Stimulated activated CD4-positive, alpha-beta T cell treated with anti-CD3 and anti-CD28 coated beads, Interleukin-15, amount 100 ng/mL, for 1 hour (primary cell): ENCODE measurements at places on chromosomes 1 and 21.

- no peak for DNase-seq
These were observed 15.8 kb upstream of the SLC25A44 start for GRCh38 chr1:156177919-156178654.

DNA sequence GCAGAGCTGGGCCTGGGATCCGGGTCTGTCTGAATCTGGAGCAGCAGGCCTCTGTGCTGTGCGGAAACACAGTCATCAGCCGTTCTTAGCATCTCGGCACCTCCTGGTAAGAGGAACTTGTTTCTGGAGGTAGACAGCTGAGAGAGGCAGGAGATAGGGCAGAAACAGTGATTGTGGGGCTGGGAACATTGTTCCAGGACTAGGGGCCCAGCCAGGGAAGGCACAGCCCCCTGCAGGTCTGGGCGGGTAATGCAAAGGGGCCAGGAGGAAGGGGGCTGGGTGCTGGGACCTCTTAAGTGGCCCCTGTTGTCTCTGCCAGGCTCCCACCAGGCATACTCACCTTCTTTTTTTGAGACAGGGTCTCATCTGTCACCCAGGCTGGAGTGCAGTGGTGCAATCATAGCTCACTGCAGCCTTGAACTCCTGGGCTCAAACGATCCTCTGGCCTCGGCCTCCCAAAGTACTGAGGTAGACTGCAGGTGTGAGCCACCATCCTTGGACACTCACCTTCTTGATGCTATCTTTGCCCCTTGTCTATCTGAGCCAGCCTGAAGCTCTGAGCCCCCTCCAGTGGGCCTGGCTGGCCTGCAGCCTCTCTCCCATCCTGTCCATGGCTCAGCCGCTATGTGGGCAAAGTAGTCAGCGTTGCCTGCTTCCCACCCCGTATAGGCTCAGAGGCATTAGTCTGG, 134.3 kb upstream of the ZBTB40 start:
- DNase-seq, result no peak

DNA sequence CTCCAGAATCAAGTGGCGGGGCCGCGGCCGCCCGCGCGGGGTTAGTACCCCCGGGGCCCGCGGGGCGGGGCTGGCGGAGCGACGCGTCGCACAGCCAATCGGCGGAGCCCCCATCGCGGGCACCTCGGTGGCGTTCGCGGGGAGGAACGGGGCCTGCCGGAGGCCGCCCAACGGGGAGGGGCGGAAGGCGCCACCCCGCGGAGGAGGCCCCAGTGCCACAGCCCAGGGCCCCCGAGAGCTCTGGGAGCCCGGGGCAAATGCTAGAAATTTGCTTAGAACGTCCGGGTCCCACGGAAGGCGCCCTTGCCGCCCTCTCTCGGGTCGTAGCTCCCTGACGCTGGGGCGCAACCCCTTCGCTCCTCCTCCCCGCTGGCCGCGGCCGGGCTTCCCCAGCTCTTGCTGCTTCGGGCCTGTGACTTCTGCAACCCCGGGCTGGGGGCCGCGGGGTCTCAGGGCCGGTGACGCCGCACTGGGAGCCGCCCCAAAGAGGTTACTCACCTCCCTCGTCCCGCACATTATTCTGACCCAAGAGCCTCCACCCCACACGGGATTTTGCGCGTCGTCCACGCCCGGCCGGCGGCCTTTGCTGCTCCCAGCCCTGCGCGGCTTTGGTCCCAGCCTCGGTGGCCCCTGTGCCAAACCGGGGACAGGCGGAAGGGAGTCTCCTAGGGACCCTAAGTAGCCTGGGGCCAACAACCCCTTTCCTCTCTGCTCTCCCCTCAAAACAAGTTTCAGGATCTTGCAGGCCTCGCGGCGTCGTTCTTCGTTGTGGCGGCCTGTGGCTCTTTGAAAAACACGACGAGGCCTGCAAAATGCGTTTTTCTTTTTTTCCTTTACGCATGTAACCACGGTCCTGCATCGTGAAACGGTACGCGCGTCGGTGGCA, at the start of gene RUNX3:
RUNX3 (minus strand) TSS at position 17 of the 886 bp plus-strand sequence. CDS start 408 bp downstream, outside the sequence.
- DNase-seq, result peak; percentile 91

GRCh38 chr1:104132382-104132973, 382.8 kb downstream of the AMY1C start:
- no peak for DNase-seq

DNA sequence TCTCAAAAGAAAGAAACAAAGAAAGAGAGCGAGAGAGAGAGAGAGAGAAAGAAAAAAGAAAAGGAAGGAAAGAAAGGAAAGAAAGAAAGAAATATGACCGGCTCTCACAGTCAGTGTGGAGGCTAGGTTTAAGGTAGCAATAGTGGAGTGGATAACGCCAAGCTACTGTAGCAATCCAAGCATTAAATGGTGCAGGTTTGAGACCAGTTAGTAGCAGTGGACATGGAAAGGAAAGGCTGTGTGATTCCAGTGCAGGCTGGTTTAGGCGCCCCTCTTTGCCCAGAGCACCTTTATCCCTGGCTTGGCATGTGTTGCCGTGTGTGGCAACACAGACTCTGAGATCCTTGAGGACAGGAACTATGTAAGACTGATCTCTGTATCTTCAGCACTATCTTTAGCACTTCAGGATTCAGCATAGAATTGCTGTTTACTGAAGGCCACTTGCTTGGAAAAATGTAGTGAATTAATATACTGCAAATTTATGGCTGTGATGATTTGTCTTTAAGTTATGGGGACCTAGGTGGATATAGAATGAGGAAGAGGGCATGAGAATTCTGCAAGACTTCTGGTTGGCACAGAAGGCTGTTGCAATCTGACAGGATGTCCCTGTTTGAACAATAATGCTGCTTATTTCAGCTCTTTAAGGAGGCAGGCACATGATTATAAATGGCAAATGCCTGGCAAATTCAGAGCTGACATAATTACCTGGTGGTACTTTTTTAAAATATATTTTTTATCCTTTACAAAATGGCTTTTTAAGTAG, 10.8 kb upstream of the OSBPL9 start:
- DNase-seq, result no peak

DNA sequence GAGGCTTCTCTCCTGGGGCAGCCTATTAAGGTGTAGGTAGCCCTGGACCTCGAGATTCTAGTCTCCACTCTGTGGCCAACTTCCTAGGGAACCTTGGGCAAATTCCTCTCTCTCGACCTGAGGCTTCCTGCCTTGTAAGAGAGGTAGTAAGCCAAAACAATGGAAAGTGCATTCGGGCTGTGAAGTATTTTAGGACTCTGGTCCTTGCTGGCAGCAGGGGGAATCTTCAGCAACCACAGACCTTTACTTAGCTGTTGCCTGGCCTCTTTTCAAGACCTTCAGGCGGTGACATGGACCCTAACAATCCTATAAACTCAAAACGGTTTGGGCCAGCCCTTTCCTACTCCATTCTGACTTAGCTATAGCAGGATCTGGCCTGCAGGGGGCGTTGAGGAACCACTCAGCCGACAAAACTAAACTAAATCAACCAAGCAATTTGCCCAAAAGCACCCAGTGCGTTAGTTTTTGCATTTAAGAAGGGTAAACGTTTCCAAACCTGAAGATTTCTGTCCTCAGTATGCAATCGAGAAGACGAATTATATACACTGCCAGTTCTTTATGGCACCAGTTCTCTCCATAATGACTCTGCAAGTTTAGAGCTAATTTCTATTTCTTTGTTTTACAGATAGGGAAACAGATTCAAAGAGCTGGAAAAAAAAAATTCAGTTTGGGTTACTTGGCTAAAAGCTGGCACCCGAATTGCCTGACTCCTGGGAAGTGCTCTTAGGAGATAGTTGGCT, 10.9 kb upstream of the SESN2 start:
- DNase-seq, result peak; percentile 63

DNA sequence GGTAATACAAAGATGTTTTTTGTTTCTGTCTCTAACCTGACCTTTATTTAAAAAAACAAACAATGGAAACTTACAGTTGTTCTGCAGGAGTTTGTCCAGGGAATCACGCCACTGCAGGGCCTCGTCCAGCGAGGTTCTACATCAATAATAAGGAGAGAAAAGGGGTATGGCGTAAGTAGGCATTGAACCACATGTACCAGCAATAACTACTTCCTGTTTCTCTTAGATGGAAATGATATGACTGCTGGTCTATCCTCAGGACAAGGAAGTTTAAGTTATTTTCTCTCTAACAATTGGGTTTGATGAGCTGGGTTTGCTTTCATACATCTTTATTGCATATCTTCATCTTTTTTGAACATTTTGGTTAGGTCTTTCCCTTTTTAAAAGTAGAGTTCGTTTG, 40.9 kb downstream of the RGS5 start:
- DNase-seq, result no peak

DNA sequence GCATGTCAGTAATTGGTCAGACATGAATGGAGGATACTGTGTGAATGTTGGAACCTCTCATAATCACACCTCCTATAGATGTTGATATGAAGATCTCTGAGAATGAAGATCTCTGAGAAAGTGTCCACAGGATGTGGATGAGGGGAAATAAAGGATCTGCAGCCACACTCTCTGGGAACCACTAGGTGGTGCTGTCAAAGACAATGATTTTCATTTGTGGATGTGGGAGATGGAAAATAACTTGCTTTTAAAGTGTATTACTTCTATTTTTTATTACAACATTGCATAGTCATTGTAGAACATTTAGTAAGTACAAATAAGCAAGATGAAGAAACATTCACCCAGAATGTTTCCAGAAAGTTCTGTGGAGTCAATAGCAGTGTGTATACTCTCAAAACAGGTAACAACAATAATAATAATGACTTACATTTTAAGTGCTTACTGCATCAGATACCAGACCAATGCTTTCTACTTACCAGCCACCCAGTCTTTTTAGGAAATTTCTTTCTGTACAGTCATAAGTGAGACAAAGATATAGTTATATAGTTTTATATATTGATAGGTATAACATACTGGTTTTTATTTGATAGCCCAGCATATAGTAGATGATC, 128.2 kb downstream of the ATG4C start:
- DNase-seq, result no peak

DNA sequence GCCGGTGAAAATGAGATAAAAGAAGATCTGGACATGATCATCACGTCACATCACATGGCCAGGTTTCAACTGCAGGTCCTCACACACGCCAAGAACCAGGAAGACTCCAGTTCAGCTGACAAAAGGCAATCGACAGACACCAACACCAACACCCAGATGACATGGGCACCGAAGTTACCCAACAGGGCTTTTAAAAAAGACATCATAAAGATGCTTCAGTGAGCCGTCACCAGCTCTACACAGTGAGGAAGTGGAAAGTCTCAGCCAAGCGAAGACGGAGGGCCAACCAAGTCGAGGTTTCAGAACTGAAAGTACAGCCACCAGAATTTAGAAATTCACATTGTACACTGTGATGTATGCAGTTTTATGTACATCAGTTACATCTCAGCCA, 154.3 kb upstream of the COL6A1 start:
- no peak for DNase-seq

DNA sequence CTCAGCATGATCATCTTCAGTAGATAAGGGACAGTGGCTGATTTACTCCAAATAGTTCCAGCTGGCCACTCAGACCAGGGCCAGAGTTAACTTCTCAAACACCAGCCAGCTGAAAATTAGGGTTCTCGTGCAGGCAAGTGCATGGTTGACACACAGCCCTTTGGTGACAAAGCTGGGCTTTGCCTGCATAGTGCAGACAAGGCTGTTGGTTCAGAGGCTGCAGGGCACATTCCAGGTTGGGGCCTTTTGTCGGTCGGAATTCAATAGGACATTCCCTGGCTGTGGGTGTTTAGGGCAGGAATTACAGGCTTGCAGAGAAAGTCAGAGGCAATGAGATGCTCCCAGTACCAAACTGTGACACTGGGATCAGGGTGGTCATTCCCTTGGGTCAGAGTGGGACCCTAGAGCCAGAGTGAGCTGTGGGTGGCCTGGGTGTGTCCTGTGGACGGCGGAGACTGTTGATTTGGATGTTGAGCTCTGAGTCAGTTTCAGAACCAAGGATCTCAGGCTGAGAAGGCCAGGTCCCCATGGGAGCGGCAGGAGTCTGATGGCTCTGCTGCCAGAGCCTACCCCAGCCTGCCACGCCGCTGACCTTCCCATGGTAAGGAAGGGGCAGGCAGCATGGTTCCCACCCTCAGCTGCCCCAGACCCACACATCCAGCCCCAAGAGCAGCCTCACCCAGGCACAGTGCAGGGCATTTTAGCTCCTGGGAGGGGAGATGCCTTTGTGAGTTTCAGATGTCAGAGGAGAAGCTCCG, 56.2 kb downstream of the STUM start:
- DNase-seq, result no peak

DNA sequence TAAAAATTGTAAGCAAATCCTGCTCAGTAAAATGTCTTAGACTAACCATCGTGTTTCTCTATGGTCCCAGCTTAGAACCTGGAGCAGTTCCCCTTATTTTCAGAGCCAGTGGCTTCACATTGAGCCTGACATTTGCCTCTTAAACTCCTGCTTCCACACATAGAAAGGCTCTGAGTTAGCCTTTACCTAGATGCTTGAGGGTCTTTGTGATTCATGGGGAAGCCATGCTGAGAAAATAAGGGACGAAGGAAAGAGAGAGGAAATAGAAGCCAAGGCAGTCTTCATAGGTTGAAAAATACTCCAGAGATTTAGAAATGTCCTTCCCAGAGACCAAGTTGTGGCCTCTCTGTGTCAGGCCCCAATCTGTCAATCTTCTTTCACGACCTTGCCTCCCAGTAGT, 16.1 kb upstream of the RBBP5 start:
- DNase-seq, result no peak

DNA sequence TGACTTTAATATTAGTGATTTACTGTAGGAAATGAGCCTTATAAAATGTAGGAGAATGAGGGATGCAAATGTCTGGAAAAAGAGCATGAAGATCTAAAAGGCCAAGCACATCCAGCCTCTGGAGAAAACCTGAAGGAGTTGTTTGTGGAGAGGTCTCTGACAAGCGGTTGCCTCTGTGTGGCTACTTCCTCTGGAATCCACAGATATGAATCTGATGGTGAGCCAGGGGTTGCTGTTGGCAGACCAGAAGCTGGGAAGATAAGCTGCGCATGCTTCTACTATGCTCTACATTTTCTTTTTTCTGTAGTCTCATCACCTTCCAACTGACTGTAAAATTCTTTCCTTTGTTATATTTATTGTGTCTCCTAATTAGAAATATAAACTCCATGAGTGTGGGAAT, 248.6 kb downstream of the OLFM3 start:
- DNase-seq, result no peak

GRCh38 chr1:97632075-97632474, 288.8 kb downstream of the DPYD start:
- no peak for DNase-seq

DNA sequence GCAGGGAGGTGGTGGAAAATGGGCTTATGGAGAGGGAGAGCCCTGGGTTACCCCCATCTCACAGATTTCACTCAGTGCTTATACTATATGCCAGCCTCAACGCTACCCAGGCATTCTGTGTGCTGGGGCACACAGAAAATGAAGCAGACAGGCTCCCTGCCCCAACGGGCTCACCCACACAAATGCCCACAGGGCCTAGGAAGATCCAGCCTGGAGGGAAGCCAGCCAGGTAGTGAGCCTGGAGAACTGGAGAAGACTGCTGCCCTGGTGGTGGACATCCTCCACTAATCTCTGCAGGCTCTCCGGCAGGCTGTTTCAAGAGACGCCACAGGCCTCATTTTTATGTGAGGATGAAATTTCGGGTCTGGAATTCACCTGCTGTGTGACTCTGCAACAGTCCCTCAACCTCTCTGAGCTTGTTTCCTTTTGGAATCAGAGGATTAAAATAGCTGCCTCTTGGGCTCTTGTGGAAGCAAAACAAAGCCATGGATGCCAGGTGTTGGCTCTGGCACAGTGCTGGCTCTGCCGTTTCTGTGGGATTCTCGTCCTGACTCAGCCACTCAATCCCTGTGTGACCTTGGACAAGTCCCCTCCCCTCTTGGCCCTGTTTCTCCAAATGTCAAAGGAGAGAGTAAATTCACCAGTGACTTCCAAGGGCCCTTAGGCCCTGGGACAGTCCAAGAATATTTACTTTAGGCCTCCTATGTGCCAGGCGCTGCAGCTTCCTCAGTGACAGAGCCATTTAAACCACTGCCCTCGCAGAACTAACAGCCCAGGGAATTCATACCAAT, 3.6 kb downstream of the PAQR7 start:
- no peak for DNase-seq
